Stimulated activated CD4-positive, alpha-beta T cell treated with anti-CD3 and anti-CD28 coated beads, Interleukin-1b, Interleukin-23, amount 100 ng/mL, for 1 hour (primary cell): ENCODE measurements at places on chromosomes 12 and 14.
A peak's percentile ranks its signal among the peaks of the same experiment; 100 is the strongest.

- no peak for DNase-seq
Measured at GRCh38 chr12:62328296-62328921, 68.2 kb downstream of the USP15 start.

- no peak for DNase-seq
Measured at GRCh38 chr14:72503696-72504368, 390.1 kb downstream of the DPF3 start.

DNA sequence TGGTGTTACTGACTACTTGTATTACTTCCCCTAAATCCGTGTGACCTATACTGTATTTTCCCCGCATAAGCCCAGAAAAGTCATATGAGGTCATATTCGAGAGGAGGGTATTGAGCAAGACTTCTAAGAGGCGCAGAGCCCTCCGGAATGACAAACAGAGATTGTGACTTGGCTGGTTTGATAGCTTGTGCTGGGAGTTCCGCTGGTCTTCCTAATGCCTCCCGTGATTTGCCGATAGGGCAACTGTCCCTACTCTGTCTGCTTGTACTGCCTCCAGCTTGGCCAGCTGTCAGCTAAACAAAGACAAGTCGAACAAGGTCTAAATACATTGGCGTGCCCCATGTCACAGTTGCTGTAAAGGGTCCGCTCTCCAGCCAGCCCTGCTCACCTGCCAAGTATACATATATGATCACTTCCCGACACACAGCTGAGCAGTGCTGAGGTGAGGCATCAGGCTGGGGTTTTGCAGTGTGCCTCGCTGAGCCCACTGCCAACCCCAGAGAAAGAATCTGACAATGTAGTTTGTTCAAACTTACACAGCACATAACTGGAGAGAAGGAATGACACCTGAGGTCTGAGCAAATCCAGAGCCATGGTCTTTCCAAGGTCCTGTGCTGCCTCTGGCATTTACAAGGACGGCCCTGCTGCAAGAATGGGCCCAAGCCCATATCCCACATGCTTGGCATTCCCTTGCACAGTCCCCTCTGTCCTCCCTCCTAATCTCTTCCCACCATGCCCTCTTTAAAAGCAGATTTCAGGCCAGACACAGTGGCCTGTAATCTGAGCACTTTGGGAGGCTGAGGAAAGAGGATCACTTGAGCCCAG lies 23.7 kb downstream of the LGMN start:
- no peak for DNase-seq

- DNase-seq = no peak
Measured at GRCh38 chr14:70472253-70473159, 20.5 kb downstream of the ADAM21 start.

DNA sequence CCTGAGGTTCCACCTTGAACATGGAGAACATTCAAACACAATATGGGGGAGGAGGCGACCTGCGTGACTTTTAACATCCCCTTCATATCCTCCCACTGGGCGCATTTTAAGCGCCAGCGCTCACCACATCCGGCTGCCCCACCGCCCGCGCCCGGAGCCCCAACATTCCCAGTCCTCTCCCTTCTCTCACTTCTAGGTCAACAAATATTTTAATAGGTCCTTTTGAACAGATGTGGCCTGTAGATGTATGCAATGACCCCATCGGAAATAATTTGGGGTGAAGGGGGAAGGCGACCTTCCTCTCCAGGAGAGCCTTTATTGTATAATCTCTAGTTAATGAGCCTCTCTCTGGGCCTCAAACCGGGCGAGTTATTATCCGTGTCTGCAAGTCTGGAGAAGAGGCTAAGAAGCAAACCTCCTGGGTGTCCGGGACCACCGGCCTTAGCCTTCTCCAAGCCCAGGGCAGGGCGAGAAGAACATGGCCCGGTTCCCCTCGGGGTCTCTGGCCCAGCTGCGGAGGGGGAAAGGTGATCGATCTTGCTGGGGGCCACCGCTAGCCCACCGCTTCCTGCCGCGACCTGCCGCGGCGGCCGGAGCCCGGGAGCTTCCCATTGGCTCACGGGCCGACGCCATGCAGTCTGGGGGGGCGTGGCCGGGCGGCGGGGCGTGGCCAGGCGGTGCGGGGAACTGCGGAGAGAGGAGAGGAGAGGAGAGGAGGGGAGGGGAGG lies 83.2 kb upstream of the HMGA2 start:
- DNase-seq = peak; percentile 57

DNA sequence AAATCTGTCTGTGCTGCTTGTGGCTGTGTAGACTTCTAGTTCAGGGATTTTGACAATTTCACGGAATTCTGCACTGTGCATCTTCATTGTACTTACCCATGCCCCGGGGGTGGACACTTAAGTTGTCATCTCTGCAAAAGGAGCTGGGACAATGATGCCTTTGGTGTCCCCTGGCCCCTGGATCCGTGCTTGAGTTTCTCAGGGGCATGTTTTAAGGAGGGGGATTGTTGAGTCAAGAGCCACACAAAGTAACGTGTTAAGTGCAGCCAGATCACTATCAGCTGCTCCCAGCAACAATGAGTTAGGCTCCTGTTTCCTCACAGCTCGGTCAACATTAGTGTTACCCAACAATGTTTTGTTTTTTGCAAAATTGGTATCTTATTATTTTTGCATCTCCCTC lies 305.0 kb upstream of the DIO3 start:
- DNase-seq = no peak

GRCh38 chr14:33401311-33401710 lies 462.6 kb downstream of the NPAS3 start:
- no peak for DNase-seq

- DNase-seq = no peak
Measured at GRCh38 chr12:6434205-6435140, 10.3 kb upstream of the CD27 start.

- DNase-seq = no peak
Measured at GRCh38 chr12:87054226-87054625, 798.0 kb upstream of the MGAT4C start.

DNA sequence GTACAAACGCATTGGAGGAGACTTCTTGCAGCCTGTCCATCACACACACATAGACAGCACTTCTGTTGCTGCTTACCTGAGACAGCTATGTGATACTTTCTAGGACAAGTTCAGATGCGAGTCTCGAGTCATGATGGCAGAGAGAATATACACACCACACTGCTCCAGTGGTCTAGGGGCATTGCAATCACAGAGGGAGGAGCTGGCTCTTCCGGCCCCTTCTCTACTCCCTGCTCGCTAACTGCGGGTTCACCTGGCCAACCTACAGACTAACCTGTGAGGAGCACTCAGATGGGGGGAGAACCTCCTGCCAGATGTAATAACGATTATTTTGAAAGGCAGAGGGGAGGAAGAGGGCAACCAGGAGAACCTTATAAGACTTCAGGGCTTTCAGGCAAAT lies 30.7 kb downstream of the EMP1 start:
- DNase-seq = no peak

GRCh38 chr12:77402716-77403115 lies 337.3 kb upstream of the E2F7 start:
- DNase-seq = no peak

- no peak for DNase-seq
Measured at GRCh38 chr14:104548802-104549535, 30.6 kb upstream of the C14orf180 start.

GRCh38 chr14:96827290-96827689 lies 30.1 kb downstream of the VRK1 start:
- DNase-seq = no peak

- no peak for DNase-seq
Measured at GRCh38 chr12:101832030-101832429, 1.3 kb upstream of the GNPTAB start.

DNA sequence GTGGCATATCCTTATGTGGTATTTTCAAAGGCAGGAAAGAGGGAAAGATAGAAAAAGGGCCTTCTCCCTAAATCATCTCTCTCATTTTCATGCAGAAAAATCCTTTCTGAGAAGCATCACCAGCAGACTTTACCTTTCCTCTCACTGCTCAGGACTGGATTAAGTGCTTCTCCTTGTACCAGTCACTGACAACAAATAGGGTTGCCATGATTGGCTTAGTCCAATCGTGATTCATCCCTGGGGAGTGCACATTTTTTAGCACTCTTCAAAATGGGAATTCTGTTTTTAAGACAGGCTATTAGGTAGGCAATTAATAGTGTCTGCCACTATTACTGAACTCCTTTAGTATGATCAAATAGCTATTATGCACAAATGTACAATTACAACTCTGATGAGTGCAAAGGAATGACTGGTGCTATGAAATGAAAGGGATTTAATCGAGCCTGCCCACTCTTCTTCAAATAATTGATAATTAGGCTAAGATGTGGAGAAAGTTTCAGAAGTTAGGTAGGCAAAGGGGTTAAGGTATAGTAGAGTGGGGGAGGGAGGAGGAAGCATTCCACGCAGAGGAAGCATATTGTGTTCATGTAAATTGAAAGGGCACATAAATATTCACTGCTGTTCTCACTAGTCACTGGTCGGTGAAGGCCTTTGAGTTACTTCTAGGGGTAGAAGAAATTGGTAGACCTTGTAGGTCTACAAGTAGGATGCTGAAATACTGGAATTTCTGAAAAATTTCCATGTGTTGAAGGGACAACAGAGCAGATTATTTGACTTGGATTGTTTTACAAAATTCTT lies 84.0 kb downstream of the MSRB3 start:
- no peak for DNase-seq

GRCh38 chr14:81256289-81256960 lies 35.7 kb upstream of the GTF2A1 start:
- DNase-seq = no peak

DNA sequence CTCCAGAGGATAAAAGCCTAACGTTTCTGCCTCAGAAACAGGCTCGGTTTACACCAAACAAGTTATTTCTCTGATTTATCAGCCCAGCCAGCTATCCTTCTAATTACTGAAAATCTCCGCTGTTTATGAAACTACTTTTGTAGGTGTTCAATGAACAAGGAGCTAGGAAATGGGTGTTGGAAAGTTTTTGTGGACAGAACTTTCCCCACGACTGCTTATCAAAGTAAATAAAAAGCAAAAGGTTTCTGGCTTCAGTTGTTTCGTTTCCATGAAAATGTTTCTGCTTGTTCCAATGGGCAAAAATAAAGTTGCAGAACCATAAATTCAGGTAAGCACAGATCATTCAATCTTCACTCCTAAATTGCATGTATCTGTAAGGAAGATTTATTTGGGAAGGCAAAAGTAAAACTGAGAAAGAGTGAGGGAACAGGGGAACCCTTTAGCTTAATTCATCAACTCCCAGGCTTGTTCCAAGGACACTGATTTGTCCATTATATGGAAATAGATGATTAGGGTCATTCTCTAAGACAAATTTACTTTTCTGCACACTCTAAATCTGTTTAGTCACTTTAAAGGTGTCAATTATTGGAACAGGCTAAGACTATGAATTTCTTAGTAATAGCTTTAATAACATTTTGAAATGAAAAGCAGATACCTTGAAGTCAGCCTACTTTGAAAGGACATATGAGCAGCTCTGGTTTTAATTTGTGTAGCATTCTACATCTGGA lies 175.9 kb upstream of the CDKN3 start:
- DNase-seq = no peak

- DNase-seq = no peak
Measured at GRCh38 chr14:75515629-75515996, 6.7 kb upstream of the BATF start.

- DNase-seq = no peak
Measured at GRCh38 chr12:38328306-38328895, 11.8 kb downstream of the ALG10B start.

DNA sequence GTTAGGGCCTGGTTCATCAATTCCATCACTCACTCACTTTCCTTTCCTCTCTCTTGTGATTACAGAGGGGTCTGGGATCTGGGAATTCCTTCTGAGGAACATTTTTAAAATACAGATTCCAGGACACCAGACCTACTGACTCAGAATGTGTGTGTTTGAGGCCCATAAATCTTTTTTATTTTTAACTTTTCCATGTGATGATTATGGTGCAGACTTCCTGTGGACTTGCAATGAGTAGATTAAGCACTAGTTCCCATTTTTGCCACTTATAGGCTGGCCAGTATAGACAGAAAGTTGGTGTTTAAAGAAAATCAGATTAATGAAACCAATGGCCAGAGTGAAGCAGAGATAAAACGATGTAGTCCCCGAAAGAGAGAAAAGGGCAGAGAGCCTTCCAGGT lies 28.1 kb downstream of the SLC41A2 start:
- DNase-seq = no peak

DNA sequence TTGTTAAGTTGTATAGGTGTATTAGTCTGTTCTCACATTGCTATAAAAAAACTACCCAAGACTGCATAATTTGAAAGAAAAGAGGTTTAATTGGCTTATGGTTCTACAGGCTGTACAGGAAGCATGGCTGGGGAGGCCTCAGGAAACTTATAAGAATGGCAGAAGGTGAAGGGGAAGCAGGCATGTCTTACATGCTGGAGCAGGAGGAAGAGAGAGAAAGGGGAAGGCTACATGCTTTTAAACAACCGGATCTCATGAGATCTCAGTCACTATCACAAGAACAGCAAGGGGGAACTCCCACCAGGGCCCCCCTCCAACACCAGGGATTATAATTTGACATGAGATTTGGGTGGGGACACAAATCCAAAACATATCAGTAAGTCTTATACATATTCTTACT lies 60.5 kb upstream of the OR10AD1 start:
- DNase-seq = no peak

DNA sequence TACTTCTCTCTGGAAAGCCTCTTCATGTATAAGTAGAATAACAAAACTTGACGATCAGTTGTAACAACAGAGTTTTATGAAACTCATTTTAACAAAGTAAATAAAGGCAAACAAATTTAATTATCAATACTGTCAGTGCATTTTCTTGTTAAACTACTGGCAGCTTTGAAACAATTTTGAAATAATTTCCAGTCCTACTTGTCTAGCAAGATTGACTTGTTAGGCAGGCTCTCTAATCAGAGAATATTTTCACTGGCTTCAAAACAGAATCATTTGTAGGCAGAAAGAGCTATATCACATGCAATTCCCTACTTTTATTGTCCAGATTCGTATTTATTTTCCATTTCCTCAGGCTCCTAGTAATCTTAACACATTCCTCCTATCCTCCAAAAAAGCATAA lies 45.9 kb upstream of the SLC6A13 start:
- no peak for DNase-seq

DNA sequence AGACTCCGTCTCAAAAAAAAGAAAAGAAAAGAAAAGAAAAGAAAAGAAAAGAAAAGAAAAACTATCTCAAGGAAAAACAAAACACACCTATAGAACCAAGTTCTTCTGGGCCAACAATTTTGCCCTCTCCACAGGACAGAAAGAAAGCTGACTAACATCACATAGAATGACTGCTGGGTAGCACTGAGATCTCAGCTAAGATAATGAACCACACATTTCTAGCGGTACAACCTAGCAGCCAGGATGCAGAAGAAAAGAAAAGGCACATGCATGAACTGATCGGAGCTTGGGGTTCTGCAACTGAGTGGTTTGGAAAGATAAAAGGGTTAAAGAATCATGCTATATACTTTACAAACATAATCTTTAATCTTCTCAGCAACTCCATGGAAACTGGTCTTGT lies 19.5 kb downstream of the TMED10 start:
- no peak for DNase-seq

- DNase-seq = no peak
Measured at GRCh38 chr14:87830443-87831096, 162.4 kb downstream of the GALC start.
